HTR-8/SVneo (cell line): ENCODE measurements at places on chromosomes 11 and 22.

DNA sequence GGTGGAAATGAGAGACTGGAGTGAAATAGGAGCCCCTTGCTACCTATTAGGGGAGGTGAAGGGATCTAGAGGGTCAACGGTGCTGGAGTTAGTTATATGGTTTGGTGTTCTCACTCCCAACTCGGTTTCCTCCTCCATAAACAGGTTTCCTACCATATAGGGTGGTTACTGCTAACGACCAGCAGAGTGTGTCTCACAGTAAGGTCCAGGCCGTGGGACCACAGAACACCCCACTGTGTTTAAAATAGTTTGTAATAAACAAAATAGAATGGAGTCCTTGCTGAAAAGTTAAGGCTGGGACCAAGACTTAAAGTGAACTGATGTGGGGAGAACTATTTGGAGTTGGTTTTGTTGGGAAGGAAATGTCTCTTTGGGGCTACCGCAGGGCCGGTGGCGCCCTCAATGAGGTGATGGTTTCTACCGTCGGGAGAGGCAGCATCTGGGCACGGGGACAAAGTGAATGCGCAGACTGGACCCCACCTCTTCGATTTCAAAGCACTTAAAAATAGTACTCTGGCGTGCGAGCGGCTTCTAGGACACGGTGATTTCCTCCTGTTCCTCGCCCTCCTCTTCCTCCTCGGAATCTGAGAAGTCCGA is 4.5 kb downstream of the DBX1 start:
- no peak for DNase-seq

- DNase-seq, result no peak
These were observed 1.7 kb upstream of the LINC01488 start for GRCh38 chr11:69479591-69480271.

- no peak for DNase-seq
These were observed 114.9 kb downstream of the ARHGAP32 start for GRCh38 chr11:129077191-129077590.

GRCh38 chr11:359181-359714 is 10.1 kb upstream of the B4GALNT4 start:
- no peak for DNase-seq

DNA sequence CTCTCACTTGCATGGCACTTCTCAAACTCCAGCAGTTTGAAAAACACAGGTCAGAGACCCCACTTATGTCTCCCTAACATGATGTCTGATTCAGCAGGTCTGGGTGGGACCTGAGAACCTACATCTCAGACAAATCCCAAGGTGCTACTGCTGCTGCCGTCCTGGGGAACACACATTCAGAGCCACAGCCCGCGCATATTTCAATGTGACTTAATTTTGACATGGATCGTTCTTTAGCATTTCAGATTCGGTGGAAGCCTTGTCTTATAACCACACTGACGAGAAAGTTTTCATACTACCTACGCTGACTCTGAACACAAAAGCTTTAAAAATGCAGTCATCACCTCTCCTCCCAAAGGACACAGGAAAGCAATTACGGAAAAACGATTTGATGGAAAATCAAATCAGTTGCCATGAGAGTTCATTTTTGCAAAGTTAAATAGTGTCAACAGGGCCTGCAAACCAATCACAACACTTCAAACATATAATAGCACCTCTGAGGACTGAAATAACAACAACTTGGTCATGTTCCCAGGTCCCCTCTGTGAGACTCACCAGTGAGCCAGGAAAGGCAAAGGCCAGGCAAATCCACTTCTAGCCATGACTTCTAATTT is 132.6 kb downstream of the SHANK2 start:
- no peak for DNase-seq
